Lung (tissue), 17 donors: ENCODE measurements at places on chromosomes 4 and X. TPM values are rescaled to one million over a fixed set of nuclear protein-coding genes. Genes with fewer than 3 reads are reported as not detected.

The RXFP1 gene
- 2.5 TPM for total RNA-seq

The ZNF41 gene
- 9.8 TPM for total RNA-seq

The ANXA3 gene
- total RNA-seq = 244 TPM

The FUNDC2 gene
- total RNA-seq = 43.5 TPM

The PHKA1 gene
- 4.0 TPM for total RNA-seq

The SCD5 gene
- total RNA-seq = 22.6 TPM
